MV-4-11 (cell line): ENCODE measurements at places on chromosomes 2 and 18.

GRCh38 chr18:34042423-34043146, 182.1 kb downstream of the NOL4 start:
- DNase-seq, result no peak

- DNase-seq, result no peak
Observed at GRCh38 chr2:168416555-168416954, 39.5 kb upstream of the CERS6 start.

DNA sequence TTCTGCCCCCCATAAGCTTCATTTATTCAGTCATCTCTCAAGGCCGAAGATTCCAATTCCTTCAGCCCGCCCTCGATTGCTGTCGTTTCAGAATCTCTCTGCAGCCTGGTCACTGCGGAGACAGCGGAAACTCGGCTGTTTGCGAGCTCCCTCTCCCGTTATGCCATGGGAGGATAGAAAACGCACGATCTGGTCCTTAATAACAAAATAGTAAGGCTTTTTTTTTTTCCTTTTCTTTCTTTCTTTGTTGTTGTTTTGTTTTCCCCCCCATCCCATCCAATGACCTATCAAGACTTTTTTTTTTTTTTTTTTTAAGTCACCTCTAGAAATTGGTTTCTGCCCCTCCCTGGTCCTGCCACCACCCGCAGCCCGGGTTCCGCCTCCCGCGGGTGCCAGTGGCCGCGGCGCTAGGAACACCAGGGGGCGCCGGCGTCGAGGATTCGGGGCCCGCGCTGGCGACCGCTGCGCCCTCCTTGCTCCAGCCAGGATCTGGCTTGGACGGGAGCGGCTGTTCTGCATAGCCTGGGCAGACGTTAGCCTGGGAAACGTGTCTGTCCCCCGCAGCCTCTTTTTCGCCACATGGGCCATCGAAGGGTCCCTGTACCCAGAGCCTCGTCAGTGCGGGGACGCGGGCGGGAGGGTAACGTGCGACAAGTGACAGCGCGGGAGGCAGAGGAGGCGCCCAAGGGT, 10.1 kb downstream of the CPLX4 start:
- peak; percentile 28 for DNase-seq

DNA sequence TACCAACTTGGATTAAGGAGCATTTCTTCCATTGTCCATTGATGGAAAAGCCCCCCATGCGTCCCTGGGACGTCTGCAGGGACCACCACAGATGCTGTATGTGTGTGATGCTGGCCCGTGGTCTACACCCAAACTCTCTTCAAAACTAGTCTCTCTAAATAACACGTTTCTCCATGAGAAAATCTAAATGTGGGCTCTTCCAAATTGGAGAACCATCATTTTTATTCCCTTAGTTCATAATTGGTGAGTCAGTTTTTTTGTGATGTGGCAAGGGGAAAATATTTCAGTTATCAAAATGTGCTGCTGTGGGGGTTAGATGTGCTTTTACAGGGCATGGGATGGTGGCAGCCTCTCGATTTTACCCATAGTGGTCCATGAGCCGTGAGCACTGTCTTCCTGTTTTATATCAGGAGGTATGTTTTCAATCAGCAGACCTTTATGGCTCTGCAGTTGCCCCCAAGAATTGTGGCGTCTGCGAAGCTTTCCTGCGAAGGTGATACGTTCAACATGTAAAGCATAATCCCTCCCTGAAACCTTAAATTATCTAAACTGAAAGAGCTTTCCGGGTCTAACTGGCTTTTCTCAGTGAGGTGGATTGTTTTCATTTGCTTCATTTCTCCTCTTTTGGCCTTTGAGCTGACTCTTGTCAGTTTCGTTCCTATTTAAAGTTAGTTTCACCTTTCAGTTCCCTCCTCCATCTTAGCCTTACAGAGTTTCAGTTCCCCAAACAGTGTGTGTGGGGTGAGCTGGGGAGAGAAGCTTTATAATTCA, 78.4 kb downstream of the SETBP1 start:
- peak; percentile 93 for DNase-seq

GRCh38 chr2:219638217-219638947, 11.0 kb downstream of the SLC4A3 start:
- no peak for DNase-seq

DNA sequence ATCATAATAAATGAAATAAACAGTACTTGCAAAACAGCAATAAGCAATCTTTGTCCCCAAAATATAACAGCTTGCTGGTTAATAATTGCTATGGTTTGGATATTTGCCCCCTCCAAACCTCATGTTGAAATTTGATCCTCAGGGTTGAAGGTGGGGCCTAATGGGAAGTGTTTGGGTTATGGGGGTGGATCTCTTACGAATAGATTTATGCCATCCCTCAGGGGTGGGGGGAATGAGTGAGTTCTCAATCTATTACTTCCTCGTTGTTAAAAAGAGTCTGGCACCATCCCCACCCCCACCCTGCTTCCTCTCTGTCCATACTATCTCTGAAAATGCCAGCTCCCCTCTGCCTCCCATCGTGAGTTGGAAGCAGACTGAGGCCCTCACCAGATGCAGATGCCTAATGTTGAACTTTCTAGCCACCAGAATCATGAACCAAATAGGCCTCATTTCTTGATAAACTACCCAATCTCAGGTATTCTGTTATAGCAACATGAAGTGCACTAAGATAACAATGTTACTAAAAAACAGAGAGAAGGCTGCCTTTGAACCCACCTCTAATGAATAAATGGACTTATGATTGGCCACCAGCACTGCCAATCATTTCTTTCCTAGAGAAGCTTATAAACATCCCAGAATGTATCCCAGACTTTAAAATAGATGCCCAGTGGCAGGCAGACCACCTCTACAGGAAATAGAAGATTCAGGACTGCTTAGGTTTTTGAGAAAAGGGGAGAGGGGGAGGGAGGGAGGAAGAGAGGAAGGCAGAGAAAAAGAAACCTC, 90.1 kb downstream of the ALPK2 start:
- no peak for DNase-seq

DNA sequence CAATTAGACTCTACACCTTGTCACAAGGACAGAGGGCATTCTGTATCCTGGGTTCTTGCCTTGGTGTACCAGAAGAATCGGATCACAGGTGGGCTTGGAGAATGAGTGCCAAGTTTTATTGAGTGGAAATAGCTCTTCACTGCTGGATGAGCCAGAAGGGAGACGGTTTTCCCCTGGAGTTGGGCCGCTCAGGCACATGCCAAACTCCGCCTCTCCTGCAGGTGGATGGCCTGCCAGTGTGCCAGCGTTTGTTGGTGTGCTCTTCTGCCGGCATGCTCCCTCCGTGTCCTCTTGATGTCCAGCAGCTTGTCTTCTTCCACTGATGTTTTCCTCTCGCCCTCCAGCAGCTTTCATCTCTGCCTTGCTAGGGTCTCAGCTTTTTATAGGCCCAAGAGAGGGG, 115.5 kb upstream of the RAB27B start:
- DNase-seq, result no peak

DNA sequence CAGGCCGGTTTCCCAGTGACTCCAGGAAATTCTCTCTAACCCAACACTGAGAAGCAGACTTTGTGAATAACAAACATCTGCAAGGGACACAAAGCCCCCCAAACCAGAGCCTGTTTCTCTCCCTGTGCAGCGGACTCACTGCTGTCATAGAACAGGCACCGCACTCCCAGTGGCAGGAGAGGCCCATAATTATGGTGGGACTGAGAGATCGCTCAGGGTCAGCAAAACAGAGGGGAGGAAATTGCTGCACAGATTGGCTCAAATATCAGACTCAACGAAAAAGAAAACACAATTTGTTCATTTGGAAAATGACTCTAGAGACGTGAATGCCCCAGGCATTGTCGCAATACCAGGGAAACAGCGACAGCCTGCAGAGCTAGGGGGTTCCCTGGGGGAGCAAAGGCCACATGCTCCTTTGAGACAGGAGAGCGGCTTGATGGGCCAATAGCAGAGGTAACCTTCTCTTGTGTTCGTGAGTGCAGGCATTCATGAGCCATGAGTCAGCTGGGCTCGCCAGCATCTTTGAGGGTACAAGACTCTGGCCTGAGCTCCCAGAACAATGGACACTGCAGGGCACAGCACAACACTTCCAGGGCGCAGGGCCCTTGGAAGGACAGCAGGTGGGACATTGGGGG, 143.3 kb upstream of the KLHL29 start:
- DNase-seq, result no peak

DNA sequence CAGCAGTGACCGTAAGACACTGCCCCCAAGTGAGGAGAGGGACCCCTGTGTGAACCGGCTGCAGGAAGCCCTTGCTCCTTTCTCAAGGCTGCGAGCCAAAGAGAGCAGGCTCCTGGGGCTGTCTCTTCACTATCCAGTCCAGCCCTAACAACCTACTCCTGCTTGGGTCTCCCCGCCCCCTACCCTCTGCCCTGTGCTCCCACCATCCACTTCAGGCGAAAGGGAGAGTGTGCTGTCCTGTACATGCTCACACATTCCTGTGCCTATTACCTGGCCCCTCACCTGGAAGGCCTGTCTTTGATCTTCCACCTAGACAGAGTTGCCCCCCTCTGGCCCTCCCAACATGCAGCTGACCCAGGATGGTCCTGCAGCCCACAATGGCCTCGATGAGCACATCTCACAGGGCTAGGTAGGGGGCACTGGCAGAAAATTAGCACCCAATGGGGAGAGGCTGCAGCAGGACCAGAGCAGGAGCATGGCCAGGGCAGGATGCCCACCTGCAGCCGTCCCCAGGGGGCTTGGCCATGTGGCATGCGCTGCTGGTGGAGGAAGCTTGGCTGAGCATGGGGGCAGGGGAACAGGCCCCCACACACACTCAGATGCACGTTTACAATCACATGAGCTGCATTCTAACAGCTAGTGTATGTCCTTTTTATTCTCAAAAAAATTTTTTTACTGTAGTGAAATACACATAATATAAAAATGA, 93.5 kb downstream of the POLR1A start:
- no peak for DNase-seq

GRCh38 chr2:226796840-226797288, 2.8 kb downstream of the IRS1 start:
- no peak for DNase-seq

GRCh38 chr2:131577812-131578211, 50.1 kb downstream of the CCDC74A start:
- no peak for DNase-seq

DNA sequence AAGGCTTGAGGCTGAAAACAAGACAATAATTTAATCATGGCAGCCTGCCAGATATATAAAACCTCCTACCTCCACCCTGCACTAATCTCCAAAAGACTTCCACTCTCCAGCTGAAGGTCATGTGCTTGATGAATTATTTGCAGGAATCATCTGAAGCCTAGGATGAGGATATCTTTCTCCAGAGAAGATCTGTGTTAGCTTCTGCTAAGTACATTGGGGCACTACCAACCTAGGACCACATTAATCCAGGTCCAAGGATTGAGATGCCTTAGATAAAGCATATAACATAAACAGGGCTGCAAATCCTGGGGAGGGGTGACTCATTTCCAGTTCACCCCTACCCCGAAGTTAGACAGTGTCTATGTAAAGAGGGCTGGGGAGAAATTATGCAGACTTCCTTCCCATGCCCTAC, 80.5 kb upstream of the FRZB start:
- DNase-seq, result no peak

DNA sequence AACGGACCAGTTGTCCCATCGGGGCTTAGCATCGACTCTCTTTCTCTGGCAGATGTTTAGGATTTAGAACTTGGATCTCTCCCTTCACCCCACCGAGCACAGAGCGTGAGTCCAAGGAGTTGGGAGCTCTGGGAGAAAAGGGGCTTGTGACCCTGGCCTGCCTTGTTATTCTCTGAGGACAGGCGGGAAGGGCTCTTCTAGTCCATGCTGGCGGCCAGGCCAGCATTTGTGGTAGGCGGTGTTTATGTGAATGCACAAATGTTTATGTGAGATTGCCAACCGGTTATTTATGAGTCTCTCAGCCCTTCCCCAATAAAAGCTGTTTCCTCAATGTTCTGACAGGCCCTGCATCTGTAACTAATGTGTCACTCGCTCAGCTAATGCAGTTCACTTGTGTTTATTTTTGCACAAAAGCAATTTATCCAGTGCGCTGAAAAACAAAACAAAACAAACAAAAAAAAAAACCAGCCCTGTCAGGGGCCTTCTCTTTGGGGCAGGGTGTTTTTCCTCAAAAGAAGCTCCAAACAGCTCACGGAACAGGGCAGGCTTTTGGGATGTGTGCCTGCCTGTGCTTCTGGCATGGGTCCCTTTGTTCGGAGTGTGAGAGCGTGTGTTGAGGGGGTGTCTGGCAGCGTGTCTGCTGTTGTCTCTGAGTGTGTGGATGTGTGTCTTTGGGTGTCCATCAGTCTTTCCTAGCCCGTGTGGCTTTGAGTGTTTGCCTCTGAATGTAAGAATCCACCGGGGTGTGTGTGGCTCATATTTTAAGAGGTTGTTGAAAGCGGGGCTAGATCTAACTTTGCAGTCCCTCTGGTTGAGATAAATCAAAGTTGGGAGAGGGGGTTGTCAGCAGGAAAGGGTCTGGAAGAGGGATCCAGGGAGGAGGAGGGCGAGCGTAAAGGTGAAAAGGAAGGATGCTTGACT, 52.8 kb upstream of the HAAO start:
- no peak for DNase-seq

DNA sequence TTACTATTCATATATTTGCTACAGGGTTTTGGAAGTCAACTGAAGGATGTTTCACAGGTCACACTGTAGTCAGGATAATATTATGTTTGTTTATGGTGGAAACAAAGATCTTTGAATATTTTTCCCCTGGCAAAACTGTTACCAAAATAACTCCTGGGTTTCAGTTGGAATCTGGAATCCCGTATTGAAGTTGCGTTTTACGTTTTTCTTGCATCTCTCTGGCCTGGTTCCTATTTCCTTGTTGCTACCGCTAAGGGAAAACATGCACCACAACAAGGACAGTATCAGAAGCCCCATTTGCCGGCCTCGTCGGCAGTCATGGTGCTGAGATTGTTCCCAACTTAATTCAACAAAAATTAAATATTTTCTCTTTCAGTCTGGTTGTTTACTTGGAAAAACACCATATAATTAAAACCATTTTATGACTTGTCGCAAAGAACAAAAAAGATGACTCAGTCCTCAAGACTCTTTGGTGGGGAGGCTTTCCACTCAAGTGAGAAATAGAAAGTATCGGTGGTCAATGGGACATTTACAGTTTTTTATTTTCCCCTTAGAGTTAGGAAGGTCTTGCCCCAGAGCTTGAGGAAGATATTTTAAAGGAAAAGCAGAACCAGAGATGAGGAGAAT, 42.3 kb downstream of the EN1 start:
- no peak for DNase-seq

DNA sequence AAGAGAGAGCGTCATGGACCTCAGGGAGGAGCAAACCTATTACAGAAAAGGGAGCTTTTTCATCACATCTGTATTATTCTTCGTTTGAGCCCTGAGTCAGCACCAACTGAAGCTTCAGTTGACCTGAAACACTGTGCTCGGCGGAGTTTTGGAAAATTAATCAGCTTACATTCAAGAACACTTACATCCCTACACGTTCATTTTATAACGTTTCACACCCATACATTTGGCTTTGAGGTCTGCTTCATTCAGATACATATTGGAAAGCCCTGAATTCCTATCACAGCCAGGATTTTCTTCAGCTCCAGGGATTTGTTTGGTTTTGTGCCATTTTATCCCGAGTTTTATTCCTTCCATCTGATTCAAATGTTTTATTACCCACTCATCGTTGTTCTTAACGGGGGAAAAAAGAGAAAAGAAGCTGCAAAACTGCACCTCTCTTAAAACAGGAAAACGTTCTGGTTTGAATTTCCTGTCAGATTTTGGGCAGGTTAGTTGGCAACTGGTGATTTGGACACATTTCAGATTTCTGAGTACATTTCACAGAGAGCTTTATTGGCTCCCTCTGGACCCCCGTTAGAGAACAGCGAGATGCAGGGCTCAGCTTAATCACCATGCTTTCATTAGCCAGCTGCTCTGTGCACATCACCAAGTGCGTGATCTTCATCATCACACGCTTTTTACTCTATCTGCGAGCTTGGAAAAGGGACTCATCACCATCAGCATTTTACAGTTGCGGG, 88.8 kb downstream of the CDC42EP3 start:
- no peak for DNase-seq

- DNase-seq, result no peak
Observed at GRCh38 chr2:12715258-12716031, 1.3 kb upstream of the TRIB2 start.
